MG63 (cell line): ENCODE measurements at places on chromosomes 7 and 10. TPM values are rescaled to one million over a fixed set of nuclear protein-coding genes. Genes with fewer than 3 reads are reported as not detected.

The NUTM2B gene
- total RNA-seq: 0.92 TPM in 1 of 2 replicates, not detected in the other

The POP7 gene
- total RNA-seq: 41.5 and 92.8 TPM in 2 replicates

The TIAL1 gene
- total RNA-seq: 29.2 and 30.7 TPM in 2 replicates

The ZNF138 gene
- 0.67 TPM in 1 of 2 replicates, not detected in the other for total RNA-seq

The DGKB gene
- total RNA-seq: not detected in 2 replicates

The ANK3 gene
- 1.7 TPM in 1 of 2 replicates, not detected in the other for total RNA-seq

The GRID1 gene
- 0.10 and 0.15 TPM in 2 replicates for total RNA-seq

The SPAG6 gene
- total RNA-seq: not detected in 2 replicates

The CUX1 gene
- total RNA-seq: 3.7 and 7.1 TPM in 2 replicates

The PDE6C gene
- not detected in 2 replicates for total RNA-seq

The CAV2 gene
- 55.9 and 58.1 TPM in 2 replicates for total RNA-seq

The ICA1 gene
- total RNA-seq: not detected in 2 replicates

The TTYH3 gene
- 15.8 and 29.8 TPM in 2 replicates for total RNA-seq

The NCOA4 gene
- 204 and 236 TPM in 2 replicates for total RNA-seq

The SEMA3A gene
- 72.6 and 89.1 TPM in 2 replicates for total RNA-seq

The TCAF2 gene
- 0.72 and 6.2 TPM in 2 replicates for total RNA-seq

The TRPV5 gene
- not detected in 2 replicates for total RNA-seq

The ADIRF gene
- total RNA-seq: 165 and 212 TPM in 2 replicates

The BICC1 gene
- 15.2 and 21.8 TPM in 2 replicates for total RNA-seq

The CSGALNACT2 gene
- total RNA-seq: 10.2 and 23.7 TPM in 2 replicates

The NPSR1 gene
- not detected in 2 replicates for total RNA-seq

The DNAJB6 gene
- 89.7 and 126 TPM in 2 replicates for total RNA-seq

The NOM1 gene
- total RNA-seq: 1.9 and 5.6 TPM in 2 replicates

The CHCHD3 gene
- 94.7 and 130 TPM in 2 replicates for total RNA-seq

The MASTL gene
- total RNA-seq: 13.2 and 21.2 TPM in 2 replicates

The VSTM2A gene
- total RNA-seq: not detected in 2 replicates

The PNLIPRP2 gene
- not detected in 2 replicates for total RNA-seq

The PILRA gene
- not detected in 2 replicates for total RNA-seq

The SKIDA1 gene
- total RNA-seq: 2.0 and 3.1 TPM in 2 replicates

The PRF1 gene
- total RNA-seq: not detected in 2 replicates

The CACNA2D1 gene
- 2.9 and 9.7 TPM in 2 replicates for total RNA-seq

The EFCAB10 gene
- total RNA-seq: not detected in 2 replicates

The ECHDC3 gene
- 45.2 and 63.9 TPM in 2 replicates for total RNA-seq

The FAM25A gene
- total RNA-seq: 12.0 TPM in 1 of 2 replicates, not detected in the other

The ASAH2B gene
- 0.43 and 0.64 TPM in 2 replicates for total RNA-seq

The PTPRE gene
- 0.86 and 1.3 TPM in 2 replicates for total RNA-seq

The PTPRZ1 gene
- total RNA-seq: not detected in 2 replicates

The TEX47 gene
- not detected in 2 replicates for total RNA-seq

The COL28A1 gene
- not detected in 2 replicates for total RNA-seq

The CYP3A7 gene
- not detected in 2 replicates for total RNA-seq

The SUN1 gene
- total RNA-seq: 109 and 157 TPM in 2 replicates

The TMEM184A gene
- total RNA-seq: not detected in 2 replicates

The GSTO2 gene
- 0.62 and 1.8 TPM in 2 replicates for total RNA-seq

The LMTK2 gene
- 2.6 and 4.8 TPM in 2 replicates for total RNA-seq

The ZNF488 gene
- 0.07 TPM in 1 of 2 replicates, not detected in the other for total RNA-seq

The TYW1B gene
- total RNA-seq: 0.52 and 3.6 TPM in 2 replicates

The GHITM gene
- total RNA-seq: 168 and 181 TPM in 2 replicates

The FAM131B gene
- 0.63 and 0.84 TPM in 2 replicates for total RNA-seq

The SPDYE2B gene
- total RNA-seq: not detected in 2 replicates

The TFPI2 gene
- total RNA-seq: 0.07 and 1.7 TPM in 2 replicates

The DAGLB gene
- 15.6 and 59.1 TPM in 2 replicates for total RNA-seq

The GIMAP4 gene
- not detected in 2 replicates for total RNA-seq

The SAMD8 gene
- 6.9 and 15.0 TPM in 2 replicates for total RNA-seq
